ENCODE measurements at places on chromosomes 7 and 10.
A peak's percentile ranks its signal among the peaks of the same experiment; 100 is the strongest.

- peak; percentile 20 for DNase-seq
Observed at GRCh38 chr7:77327067-77327931, 88.8 kb downstream of the GSAP start.

- DNase-seq = no peak
Observed at GRCh38 chr7:13724977-13725566, 264.4 kb downstream of the ETV1 start.

DNA sequence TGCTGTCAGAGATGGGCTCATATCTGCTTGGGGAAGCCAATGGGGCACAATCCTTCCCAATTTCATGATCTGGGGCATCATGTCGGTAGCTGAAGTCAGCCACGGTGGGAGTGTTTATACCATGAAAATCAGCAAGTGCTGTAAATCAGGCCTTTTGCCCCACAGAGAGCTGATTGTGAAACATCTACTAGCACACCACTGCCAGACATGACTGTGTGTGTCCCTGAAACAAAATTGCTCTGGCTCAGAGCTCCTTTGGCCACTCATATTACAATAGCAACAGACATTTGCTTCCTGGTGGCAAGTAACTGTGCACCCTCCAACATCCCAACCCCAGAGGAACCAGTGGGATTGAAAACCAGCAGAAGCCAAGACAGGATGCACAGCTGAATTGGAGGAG is 23.7 kb downstream of the GPR26 start:
- DNase-seq = no peak

- no peak for DNase-seq
Observed at GRCh38 chr10:85318809-85319807, 990.7 kb downstream of the CCSER2 start.

GRCh38 chr7:17207220-17207619 is 91.2 kb upstream of the AHR start:
- no peak for DNase-seq

DNA sequence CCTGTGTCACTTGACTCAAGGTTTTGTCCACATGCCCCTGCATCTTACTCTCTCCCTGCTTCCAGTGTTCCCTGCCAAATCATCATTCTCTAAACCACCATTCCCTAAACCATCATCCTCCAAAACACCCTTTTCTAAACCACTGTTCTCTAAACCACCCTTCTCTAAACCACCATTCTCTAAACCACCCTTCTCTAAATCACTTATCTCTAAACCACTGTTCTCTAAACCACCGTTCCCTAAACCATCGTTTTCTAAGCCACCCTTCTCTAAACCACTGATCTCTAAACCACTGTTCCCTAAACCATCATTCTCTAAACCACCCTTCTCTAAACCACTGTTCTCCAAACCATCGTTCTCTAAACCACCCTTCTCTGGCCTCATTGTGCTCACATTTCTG is 142.1 kb downstream of the CXCL12 start:
- no peak for DNase-seq

GRCh38 chr10:124520558-124521428 is 59.2 kb downstream of the LHPP start:
- DNase-seq = no peak

DNA sequence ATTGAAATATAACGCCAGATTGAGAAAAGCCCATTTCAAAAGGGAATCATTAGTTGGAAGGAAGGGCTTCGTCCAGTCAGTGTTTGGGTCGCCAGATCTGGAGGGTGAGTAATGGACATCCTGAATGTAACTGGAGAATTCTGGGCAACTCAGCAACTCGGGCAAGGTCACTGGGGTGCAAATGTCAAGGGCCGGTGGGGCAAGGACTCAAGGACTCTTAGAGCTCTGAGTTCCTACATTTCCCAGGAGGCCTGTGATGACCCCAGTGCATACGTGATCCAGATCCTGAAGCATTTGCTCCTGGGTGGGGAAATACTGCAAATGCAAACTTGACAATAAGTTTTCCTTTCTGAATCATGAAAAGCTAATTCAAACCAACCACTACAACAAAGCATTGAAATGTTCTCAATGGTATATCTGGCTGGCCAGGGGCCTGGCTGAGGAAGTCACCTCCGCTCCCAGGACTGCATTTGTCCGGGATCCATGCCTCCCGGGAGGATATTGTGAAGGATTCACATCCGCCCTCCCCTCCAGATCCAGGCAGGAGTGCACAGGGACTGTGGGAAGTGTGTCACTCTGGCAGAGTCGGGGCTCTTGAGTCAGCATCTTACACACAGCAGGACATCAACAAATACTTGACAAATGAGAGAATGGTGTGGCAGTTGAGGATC is 164.0 kb downstream of the FANK1 start:
- no peak for DNase-seq

- DNase-seq = no peak
Observed at GRCh38 chr7:25994433-25994994, 157.5 kb upstream of the NFE2L3 start.

DNA sequence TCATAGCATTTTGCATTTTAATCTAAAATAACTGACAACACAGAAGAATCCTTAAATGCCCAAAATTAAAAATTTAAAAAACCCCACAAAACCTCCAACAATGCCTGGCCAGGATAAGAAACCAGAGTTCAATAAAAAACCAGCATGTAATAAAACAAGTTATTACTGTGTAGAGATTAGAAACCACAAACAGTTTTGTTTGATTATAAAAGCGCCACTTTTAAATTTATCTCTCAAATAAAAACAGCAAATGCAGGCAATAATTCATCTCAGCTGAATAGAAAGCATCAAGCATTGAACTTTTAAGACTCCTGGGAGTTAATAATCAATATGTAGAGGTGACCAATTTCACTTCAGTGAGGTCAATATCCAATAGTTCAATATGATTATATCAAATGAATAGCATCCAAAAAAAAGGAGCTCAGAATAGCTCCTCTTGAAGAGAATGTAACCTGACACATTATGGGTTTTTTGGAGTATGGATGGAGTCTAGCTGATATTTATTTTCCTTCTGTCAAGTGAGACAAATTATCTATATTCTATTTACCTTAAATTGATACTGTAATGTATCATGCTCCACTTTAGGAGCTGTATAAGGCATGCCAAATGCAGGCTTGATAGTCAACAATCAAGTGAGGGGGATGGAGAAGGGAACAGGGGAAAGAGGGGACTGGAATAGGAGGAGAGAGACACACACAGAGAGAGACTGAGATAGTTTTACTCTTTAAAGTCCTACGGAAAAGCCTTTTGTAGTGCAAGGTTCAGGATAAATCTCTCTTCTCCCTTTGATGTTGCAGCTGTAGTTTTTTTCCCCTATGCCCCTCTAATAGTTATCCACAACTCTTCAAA is 130.9 kb downstream of the RSU1 start:
- no peak for DNase-seq

- no peak for DNase-seq
Observed at GRCh38 chr7:151312831-151313809, 28.5 kb upstream of the NUB1 start.

DNA sequence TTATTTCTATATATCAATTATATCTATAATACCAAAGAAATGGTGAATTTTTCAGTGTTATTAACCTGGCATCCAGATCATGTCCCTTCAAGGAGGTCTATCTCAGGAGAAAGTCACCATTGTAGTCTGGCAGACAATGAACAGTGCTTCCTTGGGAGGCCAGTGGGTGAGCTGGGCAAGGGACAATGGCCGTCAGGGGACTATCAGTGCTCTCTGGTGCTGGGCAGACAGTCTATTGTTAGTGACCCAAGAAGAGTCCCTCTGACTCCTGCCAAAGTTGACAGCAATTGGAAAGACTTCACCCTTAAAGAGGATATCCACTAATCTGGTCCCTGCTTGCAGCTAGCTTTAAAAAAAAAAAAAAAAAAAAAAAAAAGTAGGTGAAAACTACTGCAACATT is 7.1 kb downstream of the JAZF1 start:
- no peak for DNase-seq

DNA sequence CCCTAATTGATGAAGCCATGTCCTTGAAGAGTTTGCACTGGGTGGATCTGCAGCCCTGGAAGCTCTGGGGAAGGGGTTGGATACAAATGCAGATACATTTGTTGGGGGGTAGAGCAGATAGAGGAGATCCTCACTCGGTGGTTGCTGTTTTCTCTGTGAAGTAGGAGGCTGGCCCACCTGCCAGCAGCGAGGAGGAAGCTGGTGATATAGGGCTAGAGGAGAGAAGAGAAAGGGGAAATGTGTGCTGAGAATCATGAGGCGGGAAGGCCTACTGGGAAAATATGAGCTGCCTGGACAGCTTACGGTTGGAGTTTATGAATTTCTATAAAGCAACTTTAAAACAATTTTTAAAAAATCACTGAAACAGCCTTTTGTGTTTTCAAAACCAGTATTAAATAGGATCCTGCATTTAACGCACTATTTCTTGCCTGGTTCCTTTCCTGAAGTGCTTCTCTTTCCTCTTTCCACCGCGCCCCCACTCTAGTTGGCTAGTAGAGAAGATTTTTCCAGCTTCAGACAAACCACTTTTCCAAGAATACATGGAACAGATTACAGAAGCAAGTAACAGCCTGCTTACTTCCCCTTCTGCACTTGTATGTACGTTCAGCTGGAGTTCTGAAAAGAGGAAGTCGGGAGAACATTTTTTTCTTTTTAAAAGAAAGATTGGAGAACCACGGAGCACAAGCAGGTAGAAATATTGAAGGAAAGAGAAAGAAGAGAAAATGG is 100.6 kb upstream of the GLCCI1 start:
- no peak for DNase-seq

DNA sequence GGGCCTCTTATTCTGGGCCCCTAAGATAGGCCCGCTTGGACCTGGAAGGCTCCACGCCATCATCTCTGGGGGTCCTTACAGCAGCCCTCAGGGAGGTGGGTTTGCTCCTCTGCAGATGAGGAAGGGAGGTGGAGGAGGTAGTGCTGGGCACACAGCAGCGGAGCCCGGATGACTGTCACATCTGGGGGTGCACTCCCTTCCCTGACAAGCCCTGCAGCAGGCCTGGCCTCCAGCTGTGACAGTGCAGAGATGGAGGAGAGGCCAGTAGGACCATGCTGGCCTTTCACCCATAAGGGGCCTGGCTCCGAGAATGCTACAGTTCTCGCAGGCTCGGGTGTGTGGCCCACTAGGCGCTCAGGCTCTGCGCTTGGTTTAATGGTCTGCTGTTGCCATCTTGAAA is 9.2 kb downstream of the GDF2 start:
- DNase-seq = no peak

- no peak for DNase-seq
Observed at GRCh38 chr10:110420401-110421193, 77.1 kb upstream of the DUSP5 start.

- DNase-seq = no peak
Observed at GRCh38 chr7:16399265-16399831, 22.0 kb downstream of the CRPPA start.

DNA sequence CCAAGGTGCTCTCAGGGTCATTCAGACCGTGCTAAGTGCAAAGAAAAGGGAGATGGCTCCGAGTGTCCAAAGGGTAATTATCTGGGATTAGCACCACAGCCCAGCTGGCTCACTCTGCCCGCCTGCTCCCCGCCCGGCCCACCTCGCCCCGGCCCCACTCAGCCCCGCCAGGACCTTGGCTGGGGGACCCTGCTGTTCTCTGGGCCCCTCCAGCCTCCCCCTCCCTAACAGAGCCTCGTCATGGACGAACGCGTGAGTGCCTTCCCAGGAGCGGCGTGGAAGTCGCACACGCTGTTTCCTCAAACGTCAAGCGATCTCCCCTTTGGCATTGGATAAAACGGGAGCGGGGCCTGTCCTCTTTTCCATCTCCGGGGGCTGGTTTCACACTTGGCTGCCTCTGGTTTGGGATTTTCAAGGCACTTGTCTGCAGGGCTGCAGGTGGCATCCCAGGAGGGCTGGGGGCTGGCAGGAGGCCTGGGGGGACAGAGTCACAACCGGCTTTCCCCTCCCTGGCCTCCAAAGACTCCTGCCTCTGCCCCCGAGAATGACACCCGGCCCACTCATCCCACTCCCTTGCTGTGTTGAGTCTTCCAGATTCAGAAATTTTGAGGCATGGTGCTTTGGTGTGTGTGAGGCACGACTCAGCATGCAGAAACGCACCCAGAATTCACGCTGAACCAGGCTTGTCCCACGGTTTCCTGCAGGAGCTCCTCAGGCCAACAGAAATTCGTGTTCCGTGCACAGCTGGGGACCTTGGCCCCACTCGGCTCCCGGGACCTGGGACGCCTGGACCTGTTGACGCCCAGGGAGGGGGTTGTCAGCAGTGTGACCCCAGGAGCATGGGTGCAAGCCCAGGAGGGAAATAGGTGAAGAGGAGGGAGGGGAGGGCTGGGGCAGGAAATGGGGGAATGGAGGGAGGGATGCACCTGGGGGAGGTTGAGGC is 110.0 kb downstream of the PDGFA start:
- no peak for DNase-seq

GRCh38 chr10:35558276-35558675 is 46.9 kb upstream of the GJD4 start:
- DNase-seq = no peak

GRCh38 chr10:106111246-106111645 is 1053.3 kb downstream of the SORCS1 start:
- DNase-seq = no peak

DNA sequence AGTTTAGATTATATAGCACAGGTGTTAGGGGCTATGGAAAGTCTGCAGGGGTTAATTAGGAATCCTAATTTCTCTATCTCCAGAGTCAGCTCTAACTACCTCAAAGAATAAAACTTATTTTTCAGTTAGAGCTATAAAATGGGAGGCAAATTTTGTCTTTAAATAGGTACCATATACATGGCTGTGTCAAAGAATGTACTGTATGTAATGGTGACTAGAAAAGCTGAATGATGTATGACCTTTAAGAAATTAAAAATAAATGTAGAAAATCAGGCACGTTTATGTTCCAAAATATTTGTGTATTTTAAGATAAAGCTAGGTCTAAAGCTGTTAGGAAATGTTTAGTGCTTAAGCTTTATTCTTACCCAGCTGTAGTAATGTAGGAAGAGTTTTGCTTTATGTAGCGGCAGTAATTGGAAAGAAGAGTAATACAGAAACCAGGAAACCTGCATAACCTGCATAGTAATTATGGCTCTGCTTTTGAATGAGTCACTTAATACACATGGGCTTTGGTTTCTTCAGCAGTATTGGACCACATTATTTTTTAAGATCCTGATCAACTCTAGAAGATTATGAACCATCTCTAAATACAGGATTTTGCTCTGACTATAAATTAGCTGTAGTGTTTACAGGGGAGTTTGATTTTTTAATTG is 85.0 kb downstream of the KMT2E start:
- DNase-seq = no peak

DNA sequence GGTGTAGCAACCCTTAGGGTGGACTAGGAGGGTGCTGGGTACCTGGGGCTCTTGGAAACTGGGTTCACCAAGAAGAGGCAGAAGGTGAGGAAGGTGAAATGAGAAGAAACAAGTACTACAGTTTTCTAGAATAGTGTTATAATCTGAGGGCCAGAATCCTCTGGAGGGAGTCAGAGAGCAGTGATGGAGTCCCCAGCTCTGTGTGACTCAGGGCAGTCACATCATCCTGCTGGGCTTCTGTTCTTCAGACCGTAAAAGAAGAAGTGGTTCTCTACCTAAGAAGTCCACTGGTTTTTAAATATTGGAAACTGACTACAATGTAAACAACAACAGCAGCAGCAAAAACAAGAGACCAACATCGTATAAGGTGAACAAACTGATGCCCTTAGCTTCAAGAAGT is 197.3 kb downstream of the PRPF18 start:
- DNase-seq = no peak

GRCh38 chr7:130141161-130141883 is 63.9 kb downstream of the TMEM209 start:
- no peak for DNase-seq

All from AG09319 (cell line).